T47D (cell line): ENCODE measurements at places on chromosomes 16 and 17.

- DNase-seq = peak; percentile 48
Observed at GRCh38 chr16:70253291-70254106, 1.8 kb upstream of the EXOSC6 start.

- no peak for DNase-seq
Observed at GRCh38 chr17:27741361-27741861, 58.9 kb downstream of the NOS2 start.

DNA sequence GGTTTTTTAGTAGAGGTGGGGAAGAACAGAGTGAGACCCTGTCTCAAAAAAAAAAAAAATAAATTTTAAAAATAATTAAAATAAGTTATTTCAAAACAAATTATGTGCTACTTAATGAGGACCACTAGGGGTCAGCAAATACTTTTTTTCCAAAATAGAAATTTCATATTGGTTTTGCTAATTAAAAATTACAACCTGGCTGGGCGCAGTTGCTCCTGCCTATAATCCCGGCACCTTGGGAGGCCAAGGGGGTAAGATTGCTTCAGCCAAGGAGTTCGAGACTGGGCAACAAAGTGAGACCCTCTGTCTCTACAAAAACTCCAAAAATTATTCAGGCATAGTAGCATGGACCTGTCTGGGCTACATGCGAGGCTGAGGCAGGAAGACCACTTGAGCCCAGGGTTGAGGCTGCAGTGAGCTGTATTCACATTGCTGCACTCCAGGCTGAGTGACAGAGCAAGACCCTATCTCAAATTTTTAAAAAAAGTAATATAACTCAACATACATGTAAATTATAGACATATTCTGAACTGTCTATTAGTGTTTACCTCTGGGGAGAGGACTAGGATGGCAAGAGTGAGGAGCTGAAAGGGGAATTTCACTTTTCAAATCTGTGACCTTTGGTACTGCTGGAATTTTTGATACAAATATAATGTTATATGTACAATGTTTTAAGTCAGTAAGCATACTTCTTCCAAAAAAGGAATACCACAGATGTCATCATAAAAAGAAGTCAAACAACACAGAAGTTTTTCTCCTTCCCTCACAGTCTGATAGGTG lies 8.1 kb downstream of the MEIOB start:
- DNase-seq = no peak

DNA sequence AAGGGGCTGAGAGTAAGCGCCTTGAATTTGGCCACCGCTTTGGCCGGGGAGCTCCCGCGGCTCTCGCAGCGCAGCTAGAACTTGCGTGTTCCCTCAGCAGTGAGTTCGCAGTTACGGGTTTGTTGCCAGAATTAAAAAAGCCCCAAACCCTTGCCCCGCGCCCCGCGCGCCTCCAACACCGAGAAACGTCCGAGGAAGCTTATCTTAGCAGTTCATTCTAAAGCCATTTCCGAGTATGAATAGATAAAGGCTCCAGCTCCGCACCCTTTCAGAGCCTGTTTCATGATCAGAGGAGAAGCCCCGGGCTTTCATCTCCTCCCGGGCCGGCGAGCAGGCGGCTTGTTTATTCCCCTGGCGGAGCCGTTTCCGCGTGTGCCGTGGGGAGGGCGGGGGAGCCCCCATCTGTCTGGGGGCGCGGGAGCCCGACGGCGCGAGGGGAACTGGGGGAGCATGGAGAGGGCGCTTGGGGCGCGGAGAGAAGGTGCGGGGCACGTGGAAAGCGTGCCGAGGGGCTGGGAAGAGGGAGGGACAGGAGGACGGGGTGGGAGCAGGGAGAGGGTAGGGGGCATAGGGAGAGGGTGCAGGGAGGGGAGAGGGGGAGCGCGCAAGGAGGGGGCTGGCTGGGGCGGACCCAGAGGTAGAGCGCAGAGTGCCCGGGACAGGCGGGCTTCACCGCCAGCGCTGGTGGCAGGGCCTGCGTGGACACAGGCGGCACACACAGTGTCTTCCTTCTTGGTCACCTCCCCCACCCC lies 9.9 kb downstream of the TBX4 start:
- DNase-seq = no peak

DNA sequence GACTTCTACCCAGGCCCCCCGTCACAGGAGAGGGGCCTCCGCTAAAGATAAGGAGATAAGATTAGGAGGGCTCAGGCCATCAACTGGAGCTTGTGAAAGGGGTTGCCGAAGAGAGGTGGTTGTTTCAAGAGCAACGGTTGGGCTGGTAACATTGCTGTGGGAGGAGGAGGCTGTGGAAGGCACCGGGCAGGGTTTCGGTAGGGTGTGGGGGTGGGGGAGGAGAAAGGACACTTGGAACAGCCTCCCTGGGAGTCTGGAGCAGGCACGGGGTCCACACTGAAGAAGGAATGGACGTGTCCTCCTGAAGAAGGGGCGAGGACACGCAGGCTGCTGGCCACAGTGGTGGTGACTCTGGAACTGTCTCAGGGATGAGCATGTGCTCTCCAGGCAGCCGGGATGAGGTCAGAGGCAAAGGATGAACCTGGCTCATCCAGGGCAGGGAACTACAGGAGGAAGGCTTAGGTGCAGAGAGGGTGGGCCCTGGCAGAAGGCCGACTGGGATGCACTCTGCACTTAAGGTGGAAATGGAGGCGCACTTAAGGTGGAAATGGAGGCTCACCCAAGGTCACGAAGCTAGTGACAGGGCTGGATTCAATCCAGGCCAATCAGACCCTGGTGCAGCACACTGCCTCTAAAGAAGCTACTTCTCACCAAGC lies 1.2 kb upstream of the EPX start:
- DNase-seq = no peak

DNA sequence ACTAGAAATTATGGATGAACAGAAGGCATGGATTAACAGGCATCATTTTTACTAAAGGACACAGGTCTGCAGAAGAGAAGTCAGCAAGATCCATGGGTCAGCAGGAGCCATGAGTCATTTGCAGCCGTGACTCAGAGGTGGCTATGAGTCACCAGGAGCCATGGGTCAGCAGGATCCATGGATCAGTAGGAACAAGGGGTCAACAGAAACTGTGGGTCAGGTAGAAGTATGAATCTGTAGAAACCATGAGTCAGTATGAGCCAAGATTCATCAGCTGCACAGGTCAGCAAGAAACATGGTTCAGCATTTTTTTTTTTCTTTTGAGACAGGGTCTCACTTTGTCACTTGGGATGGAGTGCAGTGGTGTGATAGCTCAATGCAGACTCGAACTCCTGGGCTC lies 58.2 kb upstream of the HS3ST4 start:
- no peak for DNase-seq

DNA sequence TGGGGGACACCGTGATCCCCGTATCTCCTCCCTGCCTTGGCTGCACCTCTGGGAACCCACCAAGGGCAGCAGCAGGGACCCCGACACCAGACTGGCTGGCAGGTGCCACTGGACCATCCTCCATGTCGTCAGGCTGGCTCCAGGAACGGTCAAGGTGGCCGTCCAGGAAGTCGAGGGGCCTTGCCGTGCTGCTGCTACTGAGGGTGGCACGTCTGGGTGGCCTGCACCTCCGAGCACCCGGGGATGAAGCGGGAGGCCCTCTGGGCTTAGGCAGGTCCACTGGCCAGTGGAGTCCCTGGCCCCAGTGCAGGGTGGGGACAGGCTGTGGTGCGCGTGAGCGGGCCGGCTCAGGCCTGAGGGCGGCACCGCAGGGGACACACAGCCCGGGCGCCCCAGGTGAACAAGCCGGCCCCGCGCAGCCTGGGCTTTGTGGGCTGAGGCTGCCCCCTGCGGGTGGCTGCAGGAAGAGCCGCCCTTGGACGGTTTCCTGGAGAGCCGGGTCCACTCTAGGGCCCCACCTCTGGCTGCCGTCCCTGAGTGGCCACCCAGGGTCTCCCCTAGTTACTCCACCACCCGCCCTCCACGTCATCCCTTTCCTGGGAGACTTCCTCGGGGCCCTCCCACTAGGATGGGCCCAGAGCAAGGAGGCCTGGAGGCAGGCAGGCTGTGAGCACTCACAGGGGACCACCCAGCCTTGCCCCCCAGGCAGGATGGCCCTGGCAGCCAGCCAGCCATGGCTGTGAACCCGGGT lies 42.8 kb upstream of the ZC3H18 start:
- peak; percentile 88 for DNase-seq

DNA sequence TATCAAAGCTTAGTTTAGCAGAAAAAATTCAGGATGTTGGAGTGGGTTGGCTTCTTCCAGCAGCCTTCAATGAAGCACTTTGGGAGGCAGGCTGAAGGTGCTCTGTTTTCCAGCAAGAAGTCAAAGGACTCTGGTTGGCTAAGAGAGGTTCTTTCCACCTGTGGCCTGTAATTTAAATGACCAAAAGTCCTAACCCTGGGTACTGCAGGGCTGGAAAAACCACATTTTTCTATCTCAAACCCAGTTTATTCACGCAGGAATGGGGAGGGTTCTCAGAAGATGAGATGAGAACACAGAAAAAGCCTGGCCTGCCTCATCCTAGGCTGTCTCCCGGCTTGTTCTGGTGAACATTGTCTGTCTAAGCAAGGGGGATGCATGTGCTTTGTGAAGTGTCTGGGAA lies 68.6 kb upstream of the ZFHX3 start:
- DNase-seq = no peak

- no peak for DNase-seq
Observed at GRCh38 chr16:79278506-79278905, 322.0 kb downstream of the MAF start.

DNA sequence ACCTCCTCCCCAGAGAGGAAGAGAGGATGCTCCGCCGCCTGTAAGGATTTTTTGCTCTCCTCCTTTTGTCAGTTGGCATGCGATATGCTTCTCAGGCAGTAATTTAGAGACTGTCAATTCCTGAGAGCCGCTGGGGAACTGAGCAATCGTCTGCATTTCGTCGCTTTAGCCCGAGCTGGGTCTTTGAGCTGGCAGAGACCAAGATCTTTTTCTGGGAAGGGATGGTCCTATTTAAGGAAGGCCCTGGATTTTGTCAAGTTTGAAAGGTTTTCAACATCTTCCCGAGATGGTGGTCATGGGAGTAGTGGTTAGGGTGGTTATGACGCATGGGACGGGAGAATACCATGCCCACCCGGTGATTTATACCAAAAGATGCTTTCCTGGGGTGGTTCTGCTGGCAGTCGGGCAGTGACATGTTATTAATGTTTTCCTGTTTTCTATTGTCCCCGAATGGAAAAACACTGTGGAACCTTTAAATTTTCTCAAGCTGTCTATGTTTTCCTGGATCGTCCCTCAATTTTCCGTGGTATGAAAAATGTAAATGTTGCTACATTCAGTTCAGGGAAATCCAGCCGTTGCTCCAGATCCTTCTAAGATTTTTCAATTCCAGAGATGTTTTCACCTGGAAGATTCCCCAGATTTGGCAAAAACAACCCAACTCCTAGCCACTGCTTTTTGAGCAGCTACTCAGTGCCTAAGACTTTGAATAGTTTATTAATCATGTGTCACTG lies 586.4 kb downstream of the MAF start:
- no peak for DNase-seq

GRCh38 chr16:72997141-72997542 lies 50.8 kb downstream of the ZFHX3 start:
- peak; percentile 89 for DNase-seq

DNA sequence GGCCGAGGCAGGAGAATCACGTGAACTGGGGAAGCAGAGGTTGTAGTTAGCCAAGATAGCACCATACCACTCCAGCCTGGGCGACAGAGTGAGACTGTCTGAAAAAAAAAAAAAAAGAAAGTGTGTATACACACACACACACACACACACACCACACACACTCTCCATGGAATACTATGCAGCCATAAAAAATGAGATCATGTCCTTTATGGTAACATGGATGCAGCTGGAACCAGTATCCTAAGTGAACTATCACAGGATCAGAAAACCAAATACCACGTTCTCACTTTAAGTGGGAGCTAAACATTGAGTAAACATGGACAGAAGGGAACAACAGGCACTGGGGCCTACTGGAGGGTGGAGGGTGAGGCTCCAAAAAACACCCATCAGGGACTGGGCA lies 16.7 kb downstream of the NDUFAB1 start:
- DNase-seq = no peak

GRCh38 chr17:33647956-33648355 lies 354.9 kb upstream of the ASIC2 start:
- peak; percentile 39 for DNase-seq

- DNase-seq = no peak
Observed at GRCh38 chr17:43545383-43545632, 832 bp downstream of the ETV4 start.
